ENCODE measurements at places on chromosomes 3 and 15. TPM values are rescaled to one million over a fixed set of nuclear protein-coding genes. Genes with fewer than 3 reads are reported as not detected.
A peak's percentile ranks its signal among the peaks of the same experiment; 100 is the strongest.

GRCh38 chr15:81362790-81363189 is 11.2 kb downstream of the TMC3 start:
- H3K27me3 ChIP-seq, result no peaks in the 10 kb centered on the region
- no peaks in the 10 kb centered on the region for H3K36me3 ChIP-seq
- no peak for DNase-seq
- H3K4me1 ChIP-seq, result no peaks in the 10 kb centered on the region

Gene LRRC31
- total RNA-seq, result 42.2 TPM

GRCh38 chr3:97981886-97982285 is 9.7 kb upstream of the RIOX2 start:
- H3K27me3 ChIP-seq, result no peaks in the 10 kb centered on the region
- H3K27ac ChIP-seq, result peak overlapping the region; percentile 24

- H3K27me3 ChIP-seq, result no peaks in the 10 kb centered on the region
- H3K27ac ChIP-seq, result no peak overlapping the region
- DNase-seq, result no peak
Measured at GRCh38 chr15:52405856-52406255, 110.3 kb upstream of the MYO5C start.

- no peaks in the 10 kb centered on the region for H3K36me3 ChIP-seq
- DNase-seq, result no peak
- H3K27me3 ChIP-seq, result no peaks in the 10 kb centered on the region
- no peak overlapping the region for H3K27ac ChIP-seq
- H3K4me3 ChIP-seq, result no peak overlapping the region
Measured at GRCh38 chr3:159919873-159920272, 68.8 kb upstream of the IL12A start.

Gene GOLGA8Q
- total RNA-seq, result not detected

GRCh38 chr15:64247906-64248541 is 85.2 kb upstream of the PPIB start:
- H3K4me3 ChIP-seq, result no peak overlapping the region
- peak overlapping the region; percentile 60 for H3K27ac ChIP-seq
- DNase-seq, result peak; percentile 31
- peaks cover 34% of the 10 kb centered on the region for H3K4me1 ChIP-seq

GRCh38 chr3:175065497-175065896 is 206.4 kb downstream of the NAALADL2 start:
- H3K27me3 ChIP-seq, result no peaks in the 10 kb centered on the region
- H3K27ac ChIP-seq, result no peak overlapping the region
- H3K36me3 ChIP-seq, result no peaks in the 10 kb centered on the region

DNA sequence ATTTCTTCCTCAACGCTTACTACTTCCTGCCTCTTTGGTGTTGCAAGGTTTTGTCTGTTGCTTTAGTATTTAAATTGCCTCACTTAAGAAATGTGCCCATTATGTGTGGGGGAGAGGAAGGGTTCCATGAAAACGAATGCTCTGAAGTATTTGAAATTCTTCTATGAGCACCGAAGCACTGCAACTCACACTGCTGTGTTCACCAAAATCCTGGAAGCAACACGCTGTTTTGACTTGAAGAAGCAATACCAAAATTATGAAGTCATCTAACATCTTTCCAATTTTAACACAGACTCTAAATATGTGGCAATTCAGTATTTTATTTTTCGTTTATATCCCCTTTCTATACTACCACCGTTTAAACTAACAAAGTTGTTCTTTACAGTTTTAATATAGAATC is 101.5 kb downstream of the RBMS3 start:
- no peaks in the 10 kb centered on the region for H3K27me3 ChIP-seq
- DNase-seq, result no peak
- H3K4me3 ChIP-seq, result no peak overlapping the region
- peak overlapping the region; percentile 49 for H3K27ac ChIP-seq
- no peaks in the 10 kb centered on the region for H3K36me3 ChIP-seq

Gene SCN11A
- 0.27 TPM for total RNA-seq

- no peaks in the 10 kb centered on the region for H3K27me3 ChIP-seq
- peak; percentile 11 for DNase-seq
- no peak overlapping the region for H3K27ac ChIP-seq
- peaks cover 44% of the 10 kb centered on the region for H3K4me1 ChIP-seq
Measured at GRCh38 chr3:38001456-38002081, 11.0 kb downstream of the VILL start.

- no peaks in the 10 kb centered on the region for H3K4me1 ChIP-seq
- no peak overlapping the region for H3K27ac ChIP-seq
- H3K4me3 ChIP-seq, result no peak overlapping the region
- no peaks in the 10 kb centered on the region for H3K36me3 ChIP-seq
- DNase-seq, result no peak
Measured at GRCh38 chr3:45719655-45720487, 30.7 kb downstream of the SACM1L start.

DNA sequence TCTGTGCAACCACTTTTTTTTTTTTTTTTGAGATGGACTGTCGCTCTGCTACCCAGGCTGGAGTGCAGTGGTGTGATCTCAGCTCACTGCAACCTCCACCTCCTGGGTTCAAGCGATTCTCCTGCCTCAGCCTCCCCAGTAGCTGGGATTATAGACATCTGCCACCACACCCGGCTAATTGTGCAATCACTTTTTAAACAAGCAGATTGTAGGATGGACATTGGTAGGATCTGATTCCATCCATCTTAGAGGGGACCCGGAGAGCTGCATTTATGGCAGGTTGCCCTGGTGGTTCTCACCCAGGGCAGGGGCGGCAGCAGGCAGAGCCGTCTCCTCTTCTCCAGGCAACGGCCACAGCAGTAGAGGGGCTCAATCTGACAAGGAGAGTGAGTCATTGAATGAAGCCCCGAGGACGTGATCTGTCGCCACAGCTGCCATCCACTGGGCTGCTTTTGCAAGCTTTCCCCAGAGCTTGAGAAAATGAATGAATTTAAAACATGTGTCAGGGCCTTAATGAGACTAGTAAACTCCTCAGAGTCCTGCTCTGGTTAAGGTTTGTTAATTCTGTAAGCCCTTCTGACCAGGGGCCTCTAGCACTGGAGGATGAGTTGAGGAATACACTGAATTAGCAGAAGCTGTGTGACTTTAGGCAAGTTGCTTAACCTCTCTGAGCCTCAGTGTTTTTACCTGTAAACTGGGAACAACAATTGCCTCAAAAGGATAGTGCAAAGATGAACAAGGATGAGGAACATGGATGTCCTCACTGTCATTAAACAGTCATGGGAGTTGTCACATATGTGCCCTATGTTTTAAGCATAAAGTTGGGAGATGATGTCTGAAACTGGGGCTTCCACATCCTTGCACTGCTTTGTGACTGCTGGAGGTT is 129.1 kb downstream of the ASB7 start:
- no peaks in the 10 kb centered on the region for H3K4me1 ChIP-seq
- no peaks in the 10 kb centered on the region for H3K36me3 ChIP-seq

Measured in transverse colon (tissue), 4 donors.